Parietal lobe (tissue), 2 donors: ENCODE measurements at places on chromosomes 11 and 22. TPM values are rescaled to one million over a fixed set of nuclear protein-coding genes. Genes with fewer than 3 reads are reported as not detected.

B4GALNT4 gene
- total RNA-seq: 163 TPM

ATP6V1E1 gene
- total RNA-seq: 98.9 TPM

KCNJ5 gene
- 0.63 TPM for total RNA-seq

OR6A2 gene
- total RNA-seq: 2.2 TPM

PRR33 gene
- not detected for total RNA-seq

MLC1 gene
- total RNA-seq: 23.8 TPM

POU2AF2 gene
- total RNA-seq: not detected

RTN4RL2 gene
- 1.6 TPM for total RNA-seq

CHADL gene
- 3.4 TPM for total RNA-seq

MS4A15 gene
- not detected for total RNA-seq

ACR gene
- total RNA-seq: not detected

SNX32 gene
- total RNA-seq: 20.7 TPM

BATF2 gene
- not detected for total RNA-seq

MPZL2 gene
- 0.63 TPM for total RNA-seq

APOL6 gene
- total RNA-seq: 0.63 TPM

SSTR3 gene
- total RNA-seq: 0.31 TPM

GDPD5 gene
- total RNA-seq: 32.9 TPM

C11orf87 gene
- total RNA-seq: 25.4 TPM

PLA2G6 gene
- 43.5 TPM for total RNA-seq

TESMIN gene
- total RNA-seq: not detected

MOV10L1 gene
- 1.9 TPM for total RNA-seq

MGAT3 gene
- 26.6 TPM for total RNA-seq

VSIG10L2 gene
- not detected for total RNA-seq

DRICH1 gene
- total RNA-seq: 1.6 TPM

PHLDB1 gene
- 129 TPM for total RNA-seq

DNAJB7 gene
- total RNA-seq: not detected

OR8A1 gene
- not detected for total RNA-seq
